Stimulated activated naive CD8-positive, alpha-beta T cell treated with anti-CD3 and anti-CD28 coated beads, Interleukin-15, amount 100 ng/mL, for 72 hours (primary cell): ENCODE measurements at places on chromosomes 6 and 20.
A peak's percentile ranks its signal among the peaks of the same experiment; 100 is the strongest.

DNA sequence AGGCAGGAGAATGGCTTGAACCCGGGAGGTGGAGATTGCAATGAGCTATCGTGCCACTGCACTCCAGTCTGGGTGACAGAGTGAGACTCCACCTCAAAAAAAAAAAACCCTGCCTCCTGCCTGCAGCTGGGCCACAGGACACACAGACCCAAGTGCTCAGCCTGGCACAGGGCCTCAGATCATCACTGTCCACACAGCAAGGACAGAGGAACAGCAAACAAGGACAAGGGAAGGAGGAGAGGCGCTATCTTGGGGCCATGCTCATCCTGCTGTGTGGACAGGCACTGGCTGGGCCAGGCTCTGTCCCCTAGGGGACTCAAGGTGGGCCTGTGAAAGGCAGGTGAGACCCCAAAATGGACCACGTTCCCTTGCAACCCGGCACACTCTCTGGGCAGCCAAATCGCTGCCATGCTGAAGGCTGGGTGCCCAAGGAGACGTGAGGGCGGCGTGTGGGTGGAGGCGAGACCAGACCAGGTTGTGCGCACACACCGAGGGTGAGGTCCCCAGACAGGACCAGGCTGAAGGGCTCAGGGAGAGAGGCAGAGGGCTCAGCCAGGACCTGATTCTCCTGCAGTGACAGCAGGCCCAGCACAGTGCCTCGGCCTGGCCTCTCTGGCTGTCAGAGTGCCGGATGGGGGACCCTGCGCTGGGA is 9.1 kb downstream of the UCKL1 start:
- no peak for DNase-seq

DNA sequence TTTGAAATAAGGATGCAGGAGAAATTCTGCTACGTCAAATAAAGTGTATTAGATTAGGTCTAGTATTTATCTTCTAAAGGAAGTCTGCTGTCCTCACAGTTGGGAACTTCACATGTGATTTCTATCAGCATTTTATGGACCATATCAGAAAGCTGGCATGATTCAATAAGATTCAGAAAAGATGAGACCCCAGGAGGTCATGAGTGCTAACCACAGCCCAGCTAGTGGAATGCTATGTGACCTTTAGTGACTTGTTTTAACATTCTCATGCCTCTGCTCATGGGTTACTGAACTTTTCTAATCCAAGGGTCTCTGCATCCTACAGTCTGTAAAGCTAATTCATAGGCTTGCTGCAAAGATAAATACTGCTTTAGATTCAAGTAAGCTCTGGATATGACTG is 150.1 kb downstream of the GMPR start:
- DNase-seq = no peak

GRCh38 chr20:3383878-3384495 is 23.5 kb downstream of the DNAAF9 start:
- DNase-seq = peak; percentile 14

DNA sequence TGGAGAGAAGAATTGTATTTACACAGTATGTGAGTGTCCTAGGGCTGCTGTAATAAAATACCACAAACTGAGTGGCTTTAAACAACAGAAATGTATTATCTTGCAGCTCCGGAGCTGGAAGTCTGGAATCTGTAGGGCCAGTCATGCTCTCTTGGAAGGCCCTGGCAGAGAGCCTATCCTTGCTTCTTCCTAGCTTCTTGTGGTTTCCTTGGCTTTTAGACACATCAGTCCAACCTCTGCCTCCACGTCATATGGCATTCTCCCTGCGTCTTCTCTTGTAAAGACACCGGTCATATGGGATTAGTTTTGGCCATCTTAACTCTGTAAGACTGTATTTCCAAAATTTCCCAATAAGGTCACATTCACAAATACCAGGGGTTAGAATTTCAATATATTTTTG is 10.8 kb downstream of the FNDC1 start:
- no peak for DNase-seq

DNA sequence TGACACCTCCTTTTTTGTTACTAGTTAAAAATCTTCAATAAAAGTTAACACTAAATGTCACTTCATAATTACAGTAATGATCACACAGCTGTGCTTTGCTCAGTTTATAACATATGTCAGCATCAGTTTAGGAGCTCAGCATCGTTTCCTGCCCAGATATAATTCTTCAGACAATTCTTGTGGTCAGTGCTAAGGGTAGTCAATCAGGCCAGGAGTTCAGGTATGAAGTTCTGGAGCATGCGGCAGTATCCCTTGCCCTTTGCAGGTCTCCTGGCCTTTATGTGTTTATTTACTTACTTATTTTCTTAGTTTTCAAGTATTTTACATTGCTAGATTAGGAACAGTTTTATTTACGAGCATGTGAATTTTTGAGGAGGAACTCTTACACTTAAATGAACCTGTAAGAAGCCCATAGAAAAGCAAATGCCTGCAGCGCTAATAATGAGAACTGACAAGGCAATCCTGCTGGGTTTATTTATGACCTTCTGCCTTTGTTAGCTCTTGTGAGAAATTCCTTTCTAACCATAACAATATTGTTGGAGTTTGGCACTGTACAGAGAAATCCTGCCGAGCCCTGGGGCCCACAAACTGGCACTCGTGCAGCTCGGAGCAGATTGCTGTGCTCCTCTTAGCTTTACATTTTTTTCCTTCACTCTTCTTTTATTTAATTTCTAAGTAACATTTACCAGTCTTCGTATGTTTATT is 252.8 kb downstream of the TMEM242 start:
- no peak for DNase-seq

DNA sequence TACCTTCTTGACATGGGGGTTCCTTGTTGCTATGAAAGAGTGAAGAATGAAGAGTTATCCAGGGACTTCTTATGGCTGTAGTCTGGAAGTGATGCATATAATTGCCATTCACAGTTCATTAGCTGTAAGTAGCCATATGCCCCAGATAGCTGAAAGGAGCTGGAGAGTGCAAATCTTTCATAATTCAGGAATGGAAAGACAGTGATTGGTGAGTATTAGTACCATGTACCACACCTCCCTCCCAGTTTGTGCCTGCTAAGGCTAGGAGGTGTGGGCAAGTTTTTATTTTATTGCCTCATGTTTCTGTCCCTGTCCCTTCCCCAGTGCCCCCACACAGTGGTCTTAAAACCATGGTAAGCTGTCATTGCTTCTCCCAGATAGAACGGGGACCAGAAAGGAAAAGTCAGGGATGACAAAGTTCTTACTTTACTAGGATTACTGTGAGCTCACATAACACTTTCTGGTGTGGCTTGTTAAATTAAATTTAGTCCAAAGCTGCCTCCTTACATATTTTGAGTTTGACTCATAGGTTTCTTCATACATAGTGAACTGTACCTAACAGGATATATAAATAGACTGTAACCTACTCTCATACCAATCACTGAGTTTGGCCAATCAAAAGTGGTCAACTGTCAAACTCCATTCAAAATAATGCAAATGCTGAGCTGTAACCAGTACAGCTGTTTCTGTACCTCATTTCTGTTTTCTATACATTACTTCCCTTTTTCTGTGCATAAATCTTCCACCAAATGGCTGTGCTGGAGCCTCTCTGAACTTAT is 119.4 kb downstream of the RFPL4B start:
- no peak for DNase-seq

DNA sequence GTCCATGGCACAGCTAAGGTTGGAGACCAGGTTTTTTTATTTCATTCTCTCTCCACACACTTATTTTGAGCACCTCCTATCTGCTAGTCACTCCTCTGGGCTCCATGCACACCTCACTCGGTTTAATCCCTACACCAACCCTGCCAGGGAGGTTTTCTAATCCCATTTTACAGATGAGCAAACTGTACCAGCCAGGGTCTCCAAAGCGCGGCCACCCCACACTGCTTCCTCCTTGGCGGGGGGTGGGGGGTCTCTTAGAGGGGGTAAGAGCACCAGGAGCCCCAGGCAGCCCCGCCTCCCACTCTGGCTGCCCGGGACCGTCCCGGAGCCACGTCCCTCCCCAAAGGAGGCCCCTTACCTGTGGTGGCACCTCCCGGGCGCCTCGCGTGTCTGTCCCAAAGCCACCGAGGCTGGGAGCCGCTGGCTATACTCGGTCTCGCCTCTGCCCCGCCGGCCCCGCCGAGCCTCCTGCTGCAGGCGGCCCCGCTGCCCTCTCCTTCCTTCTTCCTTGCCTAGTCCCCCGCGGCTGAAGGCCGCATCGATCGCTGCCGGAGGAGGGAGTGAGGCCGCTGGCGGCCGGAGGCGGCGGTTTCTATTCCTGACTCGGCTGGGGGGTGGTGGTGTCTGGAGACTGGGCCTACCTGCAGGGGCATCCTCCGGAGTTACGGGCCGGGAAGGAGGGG is at the start of gene KCNS1:
TSS of gene KCNS1 (minus strand) at position 565 of the 683 bp plus-strand sequence. CDS start 1,891 bp downstream, outside the sequence.
- no peak for DNase-seq

DNA sequence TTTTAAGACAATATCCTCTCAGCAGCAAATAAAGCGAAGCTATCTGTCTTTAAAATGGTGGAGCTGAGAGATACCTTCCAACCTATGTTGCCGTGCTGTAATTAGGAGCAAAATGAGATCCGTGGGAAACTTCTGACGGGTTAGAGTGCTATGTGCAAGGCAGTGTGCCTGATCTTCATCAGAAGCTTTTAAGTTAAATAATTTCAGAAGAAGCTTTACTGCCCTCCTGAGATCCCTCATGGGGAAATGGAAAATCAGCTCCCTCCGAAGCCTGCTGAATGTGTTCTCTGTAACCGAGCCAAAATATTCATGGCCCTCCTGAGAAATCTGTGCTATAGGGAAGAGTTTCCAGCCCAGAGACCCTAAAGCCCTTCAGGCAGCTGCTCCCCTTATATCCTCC is 43.7 kb upstream of the TBC1D7 start:
- DNase-seq = no peak

GRCh38 chr6:117559299-117559698 is 43.0 kb downstream of the GOPC start:
- no peak for DNase-seq

- no peak for DNase-seq
Measured at GRCh38 chr6:138535728-138536455, 36.6 kb upstream of the NHSL1 start.
